RWPE1 (cell line): ENCODE measurements at places on chromosomes 7 and 10.
A peak's percentile ranks its signal among the peaks of the same experiment; 100 is the strongest.

- DNase-seq, result no peak
Observed at GRCh38 chr10:6342096-6342685, 139.5 kb downstream of the PFKFB3 start.

GRCh38 chr7:39528849-39529248 is 37.4 kb upstream of the YAE1 start:
- DNase-seq, result no peak

DNA sequence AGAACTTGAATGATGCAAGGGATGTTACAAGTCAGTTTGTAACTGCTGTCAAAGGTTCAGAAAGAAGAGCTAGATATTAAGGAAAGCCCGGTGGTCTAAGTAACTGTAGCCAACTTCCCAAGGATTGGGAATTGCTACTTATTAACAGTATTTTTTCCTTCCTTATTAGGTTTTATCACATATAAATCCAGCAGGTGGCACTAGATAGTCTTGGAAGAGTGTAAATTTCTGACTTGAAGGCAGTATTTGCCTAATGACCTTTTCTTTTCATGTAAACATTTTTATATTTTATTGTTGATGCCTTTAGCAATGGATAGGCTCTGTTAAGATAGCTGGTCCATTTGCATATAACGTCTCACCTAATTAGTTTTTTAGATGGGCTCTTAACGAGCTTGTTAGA is 51.2 kb downstream of the ANLN start:
- DNase-seq, result peak; percentile 26

- DNase-seq, result no peak
Observed at GRCh38 chr7:95198863-95199262, 125.5 kb downstream of the PON1 start.

DNA sequence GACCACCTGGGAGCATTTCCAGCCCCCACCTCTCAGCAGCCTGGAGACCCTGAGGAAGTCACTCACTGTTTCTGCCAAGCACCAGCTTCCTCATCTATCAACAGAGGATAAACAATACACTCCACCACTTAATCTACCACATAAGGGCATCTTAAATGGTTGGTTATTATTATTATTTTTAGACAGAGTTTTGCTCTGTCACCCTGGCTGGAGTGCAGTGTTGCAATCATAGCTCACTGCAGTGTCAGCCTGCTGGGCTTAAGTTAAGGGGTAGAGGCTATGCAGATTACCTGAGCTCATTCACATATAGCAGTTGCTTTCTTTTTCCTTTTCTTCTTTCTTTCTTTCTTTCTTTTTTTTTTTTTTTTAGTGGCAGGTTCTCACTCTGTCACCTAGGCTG is 59.5 kb upstream of the ELN start:
- no peak for DNase-seq

DNA sequence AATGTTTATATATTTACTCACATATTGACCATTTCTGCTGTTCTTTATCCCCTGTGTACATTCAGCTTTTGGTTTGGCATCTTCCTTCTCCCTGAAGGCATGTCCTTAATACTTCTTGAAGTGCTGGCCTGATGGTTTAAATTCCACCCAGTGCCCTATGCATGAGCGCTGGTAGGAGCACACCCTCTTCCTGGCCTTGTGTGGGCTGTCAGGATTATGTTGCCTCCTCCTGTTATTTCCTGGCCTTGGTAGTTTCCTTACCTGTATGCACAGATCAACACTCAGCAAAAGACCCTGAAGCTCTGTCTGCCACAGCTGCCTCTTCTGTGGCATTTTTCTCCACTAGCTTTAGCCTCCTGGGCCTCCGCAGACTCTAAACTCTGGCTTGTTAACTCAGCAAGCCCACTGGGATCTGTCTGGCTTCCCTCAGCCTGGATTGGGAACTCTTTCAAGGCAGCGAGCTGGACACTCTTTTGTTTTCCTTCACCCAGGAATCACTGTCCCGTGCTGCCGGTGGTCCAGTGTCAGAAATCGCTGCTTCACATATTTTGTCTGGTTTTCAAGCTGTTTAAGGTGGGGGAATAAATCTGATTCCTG is 595.2 kb downstream of the SDK1 start:
- no peak for DNase-seq

- no peak for DNase-seq
Observed at GRCh38 chr7:134298902-134299683, 17.6 kb downstream of the SLC35B4 start.

DNA sequence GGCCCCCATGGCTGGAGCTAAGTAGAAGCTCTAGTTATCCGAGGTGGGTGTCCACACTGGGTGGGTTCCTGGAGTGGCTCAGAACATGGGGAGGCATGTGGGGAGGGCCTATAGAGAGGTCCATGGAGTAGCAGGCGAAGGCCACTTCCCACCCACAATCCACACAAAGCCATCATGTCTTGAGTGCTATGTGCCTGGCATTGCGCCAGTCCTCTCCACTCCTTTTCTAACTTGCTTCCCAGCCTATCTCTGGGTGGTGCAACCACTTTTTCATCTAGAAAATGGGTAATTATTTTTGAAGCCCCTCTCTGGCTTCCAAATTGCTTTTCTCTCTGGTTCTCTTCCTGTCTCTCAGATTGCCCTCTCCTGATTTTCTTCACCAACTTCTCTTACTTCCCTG is 263.6 kb downstream of the PHTF2 start:
- DNase-seq, result no peak

DNA sequence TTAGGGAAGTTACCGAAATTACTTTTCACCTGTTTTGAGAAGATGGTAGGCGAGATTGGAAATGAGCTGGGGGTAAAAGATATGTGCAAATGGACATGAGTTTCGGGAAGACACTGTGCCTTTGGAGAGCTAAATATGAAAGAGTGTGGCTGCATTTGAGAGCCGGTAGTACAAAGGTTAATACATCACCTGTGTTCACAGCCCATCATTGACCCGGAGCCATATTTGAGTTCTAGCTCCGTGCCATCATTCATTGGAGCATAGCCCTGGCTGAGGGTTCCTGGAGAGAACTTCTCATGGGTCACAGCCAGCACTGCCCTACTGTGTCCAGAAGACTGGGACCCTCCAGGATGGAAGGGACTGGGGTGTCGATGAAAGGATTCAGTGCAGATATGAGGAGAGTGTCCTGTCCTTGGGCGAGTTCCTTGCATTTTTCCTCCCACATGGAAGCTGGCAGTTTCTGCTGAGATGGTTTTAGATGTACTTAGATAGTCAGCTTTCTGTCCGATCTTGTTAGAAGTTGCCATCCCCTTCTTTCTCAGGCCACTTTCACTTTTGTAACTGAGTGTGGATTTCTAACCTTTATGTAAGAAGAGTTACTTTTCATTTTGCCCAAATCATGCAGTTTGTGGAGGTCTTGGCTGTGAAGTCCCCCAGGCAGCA is 138.8 kb downstream of the JCAD start:
- DNase-seq, result no peak

DNA sequence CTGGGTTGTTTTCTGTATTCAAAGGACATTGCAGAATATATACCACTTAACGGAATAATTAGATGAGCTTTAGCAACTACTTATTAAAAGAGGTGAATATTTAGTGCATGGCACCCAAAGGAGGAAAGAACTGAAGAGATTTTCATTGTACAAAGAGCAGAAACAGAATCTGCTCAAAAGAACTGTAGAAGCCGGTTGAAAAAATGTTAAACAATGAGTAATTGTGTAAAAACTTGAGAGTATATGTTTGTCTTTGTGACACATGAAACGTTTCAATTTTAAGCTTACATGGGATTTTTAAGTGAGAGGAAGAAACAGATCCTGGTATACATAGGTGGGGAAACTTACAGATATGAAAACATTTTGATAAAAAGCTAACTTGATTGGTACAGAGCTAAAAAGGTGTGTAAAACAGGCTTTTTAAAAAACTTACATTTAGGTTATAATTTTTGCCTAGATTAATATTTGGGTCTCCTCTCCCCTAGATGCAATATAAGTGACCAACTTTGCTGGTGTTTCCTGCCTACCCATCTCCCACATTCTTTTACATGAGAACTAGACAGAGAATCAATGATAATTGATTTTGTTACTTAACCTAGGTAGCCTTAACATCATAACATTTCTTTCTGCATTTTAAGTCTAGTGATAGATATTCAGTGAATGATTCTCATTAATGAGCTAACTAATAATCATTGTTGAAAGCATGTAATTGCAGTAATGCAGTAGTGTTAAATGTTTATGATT is 6.8 kb downstream of the ARL5B start:
- no peak for DNase-seq

DNA sequence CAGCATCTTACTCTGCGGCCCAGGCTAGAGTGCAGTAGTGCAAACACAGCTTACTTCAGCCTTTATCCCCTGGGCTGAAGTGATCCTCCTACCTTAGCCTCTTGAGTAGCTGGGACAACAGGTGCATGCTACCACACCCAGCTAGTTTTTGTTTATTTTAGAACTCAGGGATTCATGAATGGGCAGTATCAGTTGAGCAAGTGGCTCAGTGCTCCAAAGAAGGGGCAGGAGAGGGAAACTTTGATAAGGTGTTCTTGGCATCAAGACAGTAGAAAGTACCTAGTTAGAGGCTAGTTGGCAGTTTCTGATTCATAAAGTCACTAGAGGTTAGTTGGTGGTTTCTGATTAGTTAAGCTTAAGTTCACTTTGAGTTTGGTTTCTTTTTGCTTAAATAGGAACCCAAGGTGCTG is 18.4 kb downstream of the TRIM24 start:
- DNase-seq, result no peak

GRCh38 chr7:113122744-113123143 is 4.4 kb upstream of the SMIM30 start:
- no peak for DNase-seq

GRCh38 chr10:21976739-21977138 is 26.8 kb downstream of the DNAJC1 start:
- no peak for DNase-seq

GRCh38 chr10:12984165-12984747 is 17.3 kb downstream of the CCDC3 start:
- no peak for DNase-seq

DNA sequence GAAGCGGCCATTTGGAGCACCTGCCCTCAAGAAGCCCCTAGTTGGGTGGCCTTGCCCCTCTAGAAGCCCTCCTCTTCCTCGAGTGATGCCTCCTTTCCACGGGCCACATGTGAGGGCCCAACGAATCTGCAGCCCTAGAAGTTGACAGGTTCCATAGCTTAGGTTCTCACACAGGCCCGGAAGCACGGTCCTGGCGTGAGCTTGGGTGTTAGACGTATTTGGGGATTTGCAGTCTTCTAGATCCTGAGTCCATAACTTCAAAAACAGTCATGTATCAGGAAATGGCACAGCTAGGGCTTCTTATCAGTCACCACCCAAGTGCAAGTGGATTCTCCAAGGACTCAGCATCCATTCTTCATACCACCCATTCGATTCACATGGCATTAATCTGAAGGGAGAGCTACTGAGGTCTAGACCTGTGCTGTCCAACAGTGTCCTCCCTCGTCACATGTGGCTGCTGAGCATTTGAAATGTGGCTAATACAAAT is 477 bp upstream of the FBXW4 start:
- DNase-seq, result no peak

- DNase-seq, result no peak
Observed at GRCh38 chr7:132750530-132751217, 174.4 kb upstream of the PLXNA4 start.

DNA sequence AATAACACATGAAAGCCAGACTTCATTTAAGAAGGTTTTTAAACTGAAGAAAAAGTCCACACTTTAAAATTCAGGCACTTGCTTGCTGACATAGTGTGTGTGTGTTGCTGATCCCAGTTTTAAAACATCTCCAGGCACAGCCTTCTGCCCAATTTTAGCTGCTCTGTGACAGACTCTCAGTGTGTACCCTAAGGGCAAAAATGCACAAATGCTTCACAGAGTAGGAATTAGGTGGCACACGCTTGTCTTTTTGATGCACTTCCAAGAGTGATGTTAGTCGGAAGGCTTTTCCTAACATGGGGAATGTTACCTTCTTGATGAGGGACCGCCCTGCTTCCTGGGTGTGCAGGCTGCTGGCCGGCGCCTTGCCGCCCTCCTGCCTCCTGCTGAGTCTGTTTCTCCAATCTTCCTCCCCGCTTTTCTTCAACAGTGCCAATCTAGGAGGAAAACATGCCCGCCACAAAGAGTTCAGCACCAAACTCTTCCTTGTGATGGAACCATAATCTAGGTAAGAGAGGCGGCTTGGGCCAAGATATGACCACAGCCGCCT is 122.3 kb downstream of the SVIL start:
- DNase-seq, result no peak

- DNase-seq, result no peak
Observed at GRCh38 chr7:80937336-80937735, 18.5 kb upstream of the SEMA3C start.

DNA sequence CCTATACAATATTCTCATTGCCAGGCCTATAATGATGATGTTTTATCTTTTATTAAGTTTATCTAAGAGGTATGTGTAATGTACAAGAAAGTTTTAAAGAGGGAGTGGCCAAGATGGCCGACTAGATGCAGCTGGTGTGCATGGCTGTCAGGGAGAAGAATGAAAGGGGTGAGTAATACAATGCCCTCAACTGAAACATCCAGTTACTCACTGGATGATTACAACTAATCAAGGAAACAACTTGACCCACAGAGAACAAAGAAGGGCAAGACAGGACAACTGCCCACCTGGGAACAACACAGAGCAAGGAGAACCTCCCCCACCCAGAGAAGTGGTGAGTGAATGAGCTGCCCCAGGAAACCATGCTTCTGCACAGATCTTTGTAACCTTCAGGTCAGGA is 880.0 kb upstream of the LRRTM3 start:
- no peak for DNase-seq

- DNase-seq, result no peak
Observed at GRCh38 chr7:138944592-138944991, 36.6 kb downstream of the KIAA1549 start.

GRCh38 chr7:50315739-50316671 is 11.5 kb downstream of the IKZF1 start:
- no peak for DNase-seq

DNA sequence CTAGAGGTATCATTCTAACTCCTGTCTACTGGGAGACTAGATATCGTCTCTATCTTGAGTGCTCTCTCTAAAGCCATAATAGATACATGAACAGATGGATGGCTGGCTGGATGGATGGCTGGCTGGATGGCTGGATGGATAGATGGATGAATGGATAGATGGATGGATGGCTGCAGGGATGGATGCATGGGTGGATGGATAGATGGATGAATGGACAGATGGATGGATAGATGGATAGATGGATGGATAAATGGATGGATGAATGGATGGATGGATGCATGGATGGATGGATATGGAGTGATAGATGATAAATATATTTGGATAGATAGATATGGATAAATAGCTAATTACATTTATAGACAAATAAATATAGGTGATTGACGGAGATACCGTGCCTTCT is 191.2 kb upstream of the KLF6 start:
- no peak for DNase-seq
